ENCODE measurements at places on chromosomes 13 and 19.

- no peak for DNase-seq
Observed at GRCh38 chr13:45216193-45216592, 15.3 kb upstream of the KCTD4 start.

DNA sequence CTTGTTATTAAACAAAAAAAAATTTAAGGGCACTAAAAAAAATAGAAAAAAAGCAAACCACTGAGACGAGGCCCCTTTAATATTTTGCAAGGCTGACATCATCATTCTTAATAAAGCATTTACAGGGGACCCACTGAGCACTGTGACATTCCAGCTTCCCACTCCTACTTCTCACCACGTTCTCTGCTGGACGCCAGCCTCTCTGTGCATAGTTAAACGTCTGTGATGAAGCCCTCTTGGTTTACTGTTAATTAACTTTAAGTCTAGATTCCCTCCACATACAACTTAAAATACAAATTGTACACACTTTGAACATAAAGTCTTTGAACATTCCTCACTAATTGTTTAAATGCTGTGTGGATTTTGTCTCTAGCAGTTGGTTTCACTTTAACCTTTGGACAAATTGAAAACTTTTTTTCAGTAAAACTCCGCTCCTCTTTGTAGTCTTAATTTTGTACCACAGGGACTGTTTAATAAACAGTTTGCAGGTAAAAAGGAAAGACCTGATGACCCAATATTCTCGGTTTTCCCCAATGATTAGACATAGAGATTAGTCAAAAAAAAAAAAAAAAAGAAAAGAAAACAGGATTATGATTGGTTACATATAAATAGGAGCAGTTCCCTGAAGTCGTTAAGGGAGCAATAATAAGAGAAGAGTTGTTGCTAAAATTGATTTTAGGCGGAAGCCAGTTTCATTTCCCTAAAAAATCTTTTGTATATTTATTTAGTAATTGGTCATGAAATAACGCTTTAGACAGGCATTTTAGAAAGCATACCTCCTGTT, 219.8 kb downstream of the MZT1 start:
- no peak for DNase-seq

DNA sequence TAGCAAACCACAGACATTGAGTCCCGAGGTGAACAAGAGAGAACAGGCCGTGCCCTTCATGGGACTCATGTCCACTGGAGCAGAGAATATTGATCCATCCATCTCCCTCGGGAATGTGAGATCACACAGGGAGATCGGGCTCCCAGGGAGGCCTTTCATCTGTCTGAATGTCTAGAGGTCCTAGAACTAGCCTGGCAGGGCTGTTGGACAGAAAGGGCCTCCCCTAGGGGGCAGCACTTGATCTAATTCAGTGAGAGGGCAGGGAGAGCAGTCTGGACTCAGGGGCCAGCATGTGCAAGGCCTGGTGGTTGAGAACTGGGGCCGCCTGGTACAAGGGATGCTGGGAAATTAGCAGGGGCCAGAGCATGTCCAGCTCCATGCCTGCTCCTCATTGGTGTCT, 4.3 kb downstream of the RUVBL2 start:
- peak; percentile 62 for DNase-seq

DNA sequence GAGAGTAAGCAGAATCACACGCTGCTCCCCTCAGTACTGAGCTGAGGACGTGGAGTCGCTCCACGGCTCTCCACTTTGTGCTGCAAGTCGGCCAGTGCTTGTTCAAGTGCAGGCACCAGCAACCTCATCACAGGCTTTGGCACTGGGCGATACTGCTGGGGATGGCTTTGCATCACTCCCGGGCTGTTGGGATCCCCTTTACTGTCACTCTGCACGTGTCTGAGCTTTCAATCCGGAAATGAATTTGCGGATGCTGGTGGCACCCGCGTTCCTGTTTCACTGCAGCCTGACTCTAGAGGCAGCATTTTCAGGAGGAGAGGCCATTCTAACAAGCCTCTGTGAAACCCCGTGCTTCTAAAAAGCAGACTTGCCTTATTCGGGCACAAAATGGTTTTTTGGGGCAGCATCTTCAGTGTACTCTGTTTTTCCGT, 19.1 kb downstream of the SMARCA4 start:
- DNase-seq = peak; percentile 24

- no peak for DNase-seq
Observed at GRCh38 chr19:37997911-37998344, 90.9 kb downstream of the SIPA1L3 start.

DNA sequence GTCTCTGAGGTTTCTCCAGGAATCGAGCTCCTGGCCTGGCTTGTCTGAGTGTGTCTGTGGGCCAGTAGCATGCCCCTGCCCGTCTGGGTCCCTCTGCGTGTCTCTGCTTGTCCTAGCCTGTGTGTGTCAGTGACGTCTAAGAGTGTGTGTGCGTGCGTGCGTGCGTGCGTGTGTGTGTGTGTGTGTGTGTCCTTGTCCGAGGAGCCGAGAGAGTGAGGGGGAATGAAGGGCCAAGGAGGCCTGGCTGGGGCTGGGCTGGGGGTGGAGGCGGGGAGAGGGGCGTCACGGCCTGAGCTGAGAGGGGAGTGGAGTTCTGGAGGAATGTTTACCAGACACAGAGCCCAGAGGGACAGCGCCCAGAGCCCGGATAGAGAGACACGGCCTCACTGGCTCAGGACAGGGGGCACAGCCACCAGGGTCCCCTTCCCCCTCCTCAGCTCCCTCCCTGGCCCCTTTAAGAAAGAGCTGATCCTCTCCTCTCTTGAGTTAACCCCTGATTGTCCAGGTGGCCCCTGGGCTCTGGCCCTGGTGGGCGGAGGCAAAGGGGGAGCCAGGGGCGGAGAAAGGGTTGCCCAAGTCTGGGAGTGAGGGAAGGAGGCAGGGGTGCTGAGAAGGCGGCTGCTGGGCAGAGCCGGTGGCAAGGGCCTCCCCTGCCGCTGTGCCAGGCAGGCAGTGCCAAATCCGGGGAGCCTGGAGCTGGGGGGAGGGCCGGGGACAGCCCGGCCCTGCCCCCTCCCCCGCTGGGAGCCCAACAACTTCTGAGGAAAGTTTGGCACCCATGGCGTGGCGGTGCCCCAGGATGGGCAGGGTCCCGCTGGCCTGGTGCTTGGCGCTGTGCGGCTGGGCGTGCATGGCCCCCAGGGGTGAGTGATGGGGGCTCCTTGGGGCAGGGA, at the start of gene AXL:
Gene AXL, plus strand, starts transcription at position 609 of the 893 bp plus-strand sequence. Its CDS starts 170 bp downstream, at position 779.
- peak; percentile 64 for DNase-seq

- no peak for DNase-seq
Observed at GRCh38 chr19:13016628-13017305, 21.5 kb downstream of the NFIX start.

- DNase-seq = no peak
Observed at GRCh38 chr19:17401628-17402027, 3.8 kb downstream of the BST2 start.

DNA sequence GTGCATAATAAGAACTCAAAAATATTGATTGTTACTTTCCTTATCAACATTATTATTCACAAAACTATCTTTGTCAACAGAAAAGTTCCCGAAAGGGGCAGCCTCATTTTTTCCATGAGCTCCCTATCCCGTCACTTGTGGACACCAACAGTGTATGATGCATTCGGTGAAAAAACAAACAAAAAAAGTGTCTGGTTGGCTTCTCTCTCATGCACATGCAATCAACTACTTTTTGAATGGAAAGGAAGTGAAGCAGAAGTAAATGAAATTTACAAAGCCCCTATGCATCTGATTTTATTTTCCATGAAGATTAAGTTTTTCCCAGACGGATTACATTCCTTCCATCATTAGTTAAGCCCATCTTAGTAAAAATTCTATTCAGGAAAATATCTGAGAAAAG, 526.9 kb downstream of the RFC3 start:
- no peak for DNase-seq

- DNase-seq = no peak
Observed at GRCh38 chr19:51739466-51740213, 12.0 kb downstream of the FPR1 start.

DNA sequence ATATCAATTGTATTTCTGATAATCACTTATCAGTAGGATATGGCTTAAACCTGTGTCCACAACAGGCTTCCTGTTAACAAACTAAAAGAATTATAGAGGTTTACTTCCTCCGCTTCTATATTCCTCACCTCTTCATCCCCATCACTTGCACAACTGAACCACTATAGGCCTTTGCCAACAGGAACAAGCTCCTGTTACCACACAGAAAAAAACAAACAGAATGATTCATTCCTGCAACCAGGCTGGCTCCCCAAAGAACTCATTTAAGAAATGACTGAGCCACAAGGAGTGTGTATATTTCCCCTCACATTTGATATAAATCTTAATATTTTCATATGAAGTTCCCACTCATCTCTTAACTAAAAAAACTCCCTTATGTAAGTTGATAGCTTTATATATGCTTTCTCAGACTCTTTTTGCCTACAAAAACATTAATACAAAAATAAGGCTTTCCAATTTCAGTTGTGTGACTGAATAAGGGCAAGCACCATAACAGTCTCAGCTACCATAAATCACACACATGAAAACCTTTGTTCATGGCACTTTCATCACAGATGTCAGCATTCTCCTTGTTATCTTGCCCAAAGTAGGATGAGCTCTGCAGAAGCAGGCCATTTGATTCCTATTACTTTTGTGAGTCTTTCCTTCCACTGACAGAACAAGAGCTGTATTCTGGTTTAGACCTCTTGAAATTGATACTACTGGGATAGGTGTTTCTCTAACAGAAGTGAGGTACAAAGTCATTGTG, 366.8 kb downstream of the SLITRK1 start:
- DNase-seq = no peak

- no peak for DNase-seq
Observed at GRCh38 chr19:34960940-34961679, 2.9 kb downstream of the ZNF792 start.

DNA sequence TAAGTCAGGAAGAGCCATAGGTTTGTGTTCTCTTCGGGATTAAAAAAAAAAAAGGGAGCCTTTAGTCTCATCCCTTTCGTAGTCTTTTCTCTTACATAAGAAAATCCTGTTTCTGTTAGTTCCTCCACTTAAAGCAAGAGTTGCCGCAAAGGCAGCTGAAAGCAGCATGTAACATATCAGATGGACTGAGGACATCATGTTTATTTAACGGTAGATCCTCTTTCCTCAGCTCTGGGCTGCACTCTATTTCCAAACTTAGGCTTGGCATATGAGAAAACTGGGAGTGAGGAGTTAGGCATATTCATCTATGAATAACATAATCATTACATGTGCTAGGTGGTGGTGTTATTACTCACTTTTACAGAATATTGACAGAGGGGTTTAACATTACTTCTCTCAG, 391.2 kb downstream of the KLF12 start:
- no peak for DNase-seq

- DNase-seq = peak; percentile 77
Observed at GRCh38 chr19:12611361-12611699, 610 bp downstream of the ZNF791 start.

DNA sequence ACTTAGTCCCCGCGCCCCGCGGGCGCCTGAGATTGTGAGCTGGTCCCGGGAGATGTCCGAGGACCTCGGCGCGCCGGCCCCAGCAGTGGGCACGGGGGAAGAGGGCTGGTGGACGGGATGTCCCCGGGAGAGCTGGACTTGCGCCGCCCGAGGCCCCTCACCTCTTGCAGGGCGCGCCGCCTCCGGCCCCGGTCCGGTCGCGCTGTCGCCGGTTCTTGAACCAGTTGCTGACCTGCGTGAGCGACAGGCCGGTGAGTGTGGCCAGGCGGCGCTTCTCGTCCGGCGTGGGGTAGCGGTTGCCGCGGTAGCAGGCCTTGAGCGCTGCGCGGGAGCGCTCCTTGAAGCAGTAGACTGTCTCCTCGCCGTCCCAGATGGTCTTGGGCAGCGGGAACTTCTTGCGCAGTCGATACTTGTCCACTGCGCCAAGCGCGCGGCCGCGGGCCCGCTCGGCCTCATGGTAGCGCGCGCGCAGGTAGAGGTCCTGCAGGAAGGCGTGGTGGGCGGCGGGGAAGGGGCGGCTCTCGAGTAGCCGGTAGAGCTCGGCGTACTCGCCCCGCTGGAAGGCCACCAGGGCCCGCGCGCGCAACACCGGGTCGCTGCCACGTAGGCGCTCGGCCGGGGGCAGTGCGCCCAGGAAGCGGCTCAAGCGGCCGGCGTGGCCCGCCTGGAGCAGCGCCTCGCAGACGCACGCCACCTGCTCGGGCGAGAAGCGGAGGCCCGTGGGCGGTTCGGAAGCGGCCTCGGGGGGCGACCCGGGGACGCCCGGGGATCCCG, 984 bp downstream of the SIX5 start:
- DNase-seq = peak; percentile 70

GRCh38 chr19:29867984-29868383, 56.2 kb downstream of the CCNE1 start:
- DNase-seq = no peak

- no peak for DNase-seq
Observed at GRCh38 chr13:64075543-64076271, 2660.1 kb upstream of the PCDH20 start.

DNA sequence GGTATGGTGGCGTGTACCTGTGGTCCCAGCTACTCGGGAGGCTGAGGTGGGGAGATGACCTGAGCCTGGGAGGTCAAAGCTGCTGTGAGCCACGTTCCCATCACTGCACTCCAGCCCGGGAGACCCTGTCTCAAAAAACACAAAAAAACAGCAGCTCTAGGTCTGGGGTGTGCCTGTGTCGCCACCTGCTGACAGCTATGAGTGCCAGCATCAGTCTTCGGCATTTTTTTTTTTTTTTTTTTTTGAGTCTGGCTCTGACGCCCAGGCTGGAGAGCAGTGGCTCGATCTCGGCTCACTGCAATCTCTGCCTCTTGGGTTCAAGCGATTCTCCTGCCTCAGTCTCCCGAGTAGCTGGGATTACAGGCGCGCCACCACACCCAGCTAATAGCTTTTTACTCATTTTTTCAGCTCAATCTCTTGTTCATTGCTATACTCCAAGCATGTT, 10.1 kb downstream of the AP2S1 start:
- DNase-seq = peak; percentile 51

- no peak for DNase-seq
Observed at GRCh38 chr13:49517461-49517860, 21.7 kb downstream of the PHF11 start.

GRCh38 chr19:15252398-15253018, 20.3 kb upstream of the EPHX3 start:
- DNase-seq = no peak

- no peak for DNase-seq
Observed at GRCh38 chr19:29596080-29596727, 9.9 kb upstream of the POP4 start.

GRCh38 chr19:35462476-35462953, 14.5 kb downstream of the FFAR2 start:
- DNase-seq = peak; percentile 18

DNA sequence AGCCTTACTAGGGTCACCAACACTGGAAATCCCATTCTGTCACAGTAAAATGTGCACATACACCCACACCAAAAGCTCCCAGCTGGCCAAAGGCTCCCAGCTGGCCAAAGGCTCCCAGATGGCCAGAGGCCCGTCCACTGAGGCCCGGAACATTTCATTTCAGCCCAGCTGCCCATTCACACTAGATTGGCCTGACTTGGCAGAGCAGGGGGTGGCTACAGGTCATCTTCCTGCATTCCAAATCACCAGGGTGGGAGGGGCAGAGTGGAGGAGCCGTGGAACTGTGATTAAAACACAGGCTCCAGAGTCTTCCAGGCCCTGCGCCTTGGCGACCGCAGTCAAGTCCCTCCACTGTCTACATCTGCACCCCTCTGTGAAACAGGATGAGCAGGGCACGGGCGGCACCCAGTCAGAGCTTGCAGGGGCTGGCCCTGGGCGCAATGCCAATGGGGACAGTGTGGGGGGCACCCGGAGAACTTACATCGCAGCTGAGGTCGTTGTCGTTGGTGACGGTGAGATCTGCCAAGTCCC, 10.1 kb upstream of the PRKD2 start:
- DNase-seq = no peak

All from transverse colon (tissue), 4 donors.